Left hindlimb (tissue), 1 donor: ENCODE measurements at places on chromosomes 13 and 19.

- no peak for DNase-seq
These were observed 26.4 kb downstream of the MAP2K2 start for GRCh38 chr19:4097501-4097900.

DNA sequence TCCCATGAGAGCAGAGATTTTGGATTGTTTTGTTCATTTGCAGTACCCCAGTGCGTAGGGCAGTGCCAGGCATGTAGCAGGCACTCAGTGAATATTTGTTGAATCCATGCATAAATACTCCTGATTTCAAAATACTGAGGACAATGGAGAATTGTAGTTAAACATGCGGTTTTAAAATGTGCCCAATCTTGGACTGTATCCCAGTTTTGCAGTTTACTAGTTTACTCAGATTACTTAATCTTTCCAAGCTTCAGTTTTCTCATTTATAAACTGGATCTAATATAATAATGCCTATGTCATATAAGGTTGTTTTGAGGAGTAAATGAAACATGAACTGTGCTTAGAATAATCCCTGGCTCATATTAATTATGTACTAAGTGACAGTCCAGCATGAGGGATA, 39.0 kb downstream of the RCBTB2 start:
- no peak for DNase-seq

DNA sequence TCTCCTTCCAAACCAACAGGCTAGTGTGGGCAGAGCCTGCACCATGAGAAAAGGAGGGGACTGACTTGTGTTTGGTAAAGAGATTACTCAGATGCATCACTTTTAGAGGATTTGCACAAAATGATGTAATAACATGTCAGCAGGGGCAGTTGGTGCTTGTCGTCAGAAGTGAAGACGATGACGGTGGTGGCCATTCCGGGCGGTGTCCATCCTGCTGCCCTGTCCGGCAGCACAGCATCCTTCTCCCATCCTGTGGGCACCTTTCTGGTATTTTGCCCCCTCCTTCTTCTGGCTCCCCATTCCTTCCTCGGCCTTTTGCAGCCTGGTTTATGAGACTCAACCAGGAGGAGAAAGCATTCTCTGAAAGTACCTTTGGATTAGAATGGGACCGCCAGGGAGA, 160.1 kb downstream of the TEX29 start:
- DNase-seq, result no peak

DNA sequence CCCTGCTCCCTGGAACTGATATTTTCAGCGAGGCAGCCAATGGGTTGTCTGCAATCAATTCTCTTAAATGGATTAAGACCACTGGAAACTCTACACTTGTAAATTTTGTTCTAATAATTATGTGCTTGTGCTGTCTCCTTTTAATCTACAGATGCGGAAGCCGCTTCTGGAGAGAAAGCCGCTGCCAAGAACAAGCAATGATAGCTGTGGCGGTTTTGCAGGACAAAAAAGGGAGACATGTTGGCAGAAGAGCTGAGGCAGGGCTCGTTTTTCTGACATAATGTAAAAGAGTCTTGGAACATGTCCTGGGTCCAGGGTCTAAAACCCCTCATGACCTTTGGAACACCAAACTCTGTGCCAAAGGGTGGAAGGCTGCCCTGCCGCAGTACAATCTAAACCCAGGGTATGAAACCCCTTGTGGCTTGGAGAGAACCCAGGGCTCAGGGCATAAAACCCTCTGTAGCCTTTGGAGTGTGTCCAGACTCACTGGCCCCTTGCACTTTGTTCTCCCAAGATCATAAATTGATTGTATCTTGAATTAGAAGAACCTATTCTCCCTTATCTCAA, 12.7 kb downstream of the ZNF417 start:
- DNase-seq, result no peak

DNA sequence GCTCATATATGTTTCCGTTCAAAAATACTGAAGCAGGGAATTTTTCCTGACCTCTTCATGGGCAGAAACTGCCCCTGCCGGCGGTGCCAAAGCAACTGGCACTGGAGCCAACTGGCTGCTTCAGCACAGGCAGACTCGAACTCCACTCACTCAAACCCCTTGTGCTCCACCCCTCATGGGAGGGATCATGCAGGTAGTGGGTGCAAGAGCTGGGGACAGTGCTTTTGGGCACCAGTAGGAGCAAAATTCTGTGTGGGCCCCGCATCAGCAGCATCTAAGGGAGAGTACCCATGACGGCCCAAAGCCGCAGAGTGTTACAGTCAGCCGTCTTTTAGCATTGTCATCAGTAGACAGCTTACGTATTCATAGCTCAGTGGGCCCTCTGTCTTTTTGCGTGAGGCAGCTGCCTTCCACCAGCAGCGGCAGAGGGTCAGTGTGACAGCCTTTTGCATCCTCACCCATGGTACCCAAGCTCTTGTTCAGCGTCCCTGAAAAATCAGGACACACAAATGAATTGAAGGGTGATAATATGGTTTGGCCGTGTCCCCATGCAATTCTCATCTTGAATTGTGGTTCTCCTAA, 393.8 kb downstream of the SLITRK6 start:
- DNase-seq, result no peak

GRCh38 chr13:98050041-98050466, 92.8 kb upstream of the FARP1 start:
- no peak for DNase-seq

DNA sequence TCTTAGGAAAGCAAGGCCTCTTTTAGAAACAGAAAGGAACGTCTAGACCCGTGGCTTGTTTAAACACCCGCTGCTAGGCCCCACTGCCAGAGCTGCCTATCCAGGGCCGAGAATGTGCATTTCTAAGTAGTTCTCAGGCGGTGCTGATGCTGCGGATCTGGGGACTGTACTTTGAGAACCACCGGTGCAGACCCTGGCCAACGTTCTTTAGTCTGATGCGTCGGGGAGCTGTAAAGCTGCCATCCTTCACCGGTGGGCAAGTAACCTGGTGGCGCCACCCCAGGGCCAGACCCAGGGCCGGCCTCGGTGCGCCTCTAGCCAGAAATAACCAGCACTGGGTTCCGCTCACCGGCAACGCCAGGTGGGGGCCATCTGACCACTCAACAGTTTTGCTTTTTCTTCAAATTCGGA, 47.1 kb downstream of the TGDS start:
- DNase-seq, result peak; percentile 55

DNA sequence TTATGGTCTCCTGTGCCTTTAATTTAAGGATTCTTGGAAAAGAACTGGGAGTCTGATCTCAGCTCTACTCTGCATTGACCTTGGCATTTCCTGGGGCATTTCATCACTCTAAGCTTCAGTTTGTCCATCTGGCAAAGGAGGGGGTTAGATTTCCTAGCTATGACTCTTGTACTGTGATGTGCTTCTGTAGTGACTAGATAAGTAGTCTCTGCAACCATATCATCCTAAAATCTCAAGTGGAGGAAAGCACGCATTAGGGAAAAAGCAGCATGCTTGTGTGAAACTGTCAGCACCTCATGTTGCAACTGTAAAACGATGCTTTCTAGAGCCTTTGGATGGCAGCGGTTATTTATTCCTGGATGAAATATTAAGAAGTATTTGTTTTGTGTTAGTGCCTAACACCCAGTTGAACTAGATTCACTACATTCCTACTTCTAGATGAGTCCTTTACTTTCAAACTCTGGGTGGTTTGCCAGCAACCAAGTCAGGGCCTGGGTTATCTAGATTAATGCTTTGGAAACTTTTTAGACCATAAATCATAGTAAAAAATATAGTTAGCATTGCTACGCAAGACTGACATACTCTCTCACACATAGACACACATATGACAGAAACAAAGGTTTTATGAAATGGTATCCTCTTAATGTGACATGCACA, 6.8 kb downstream of the WDFY2 start:
- no peak for DNase-seq
